ENCODE measurements at places on chromosomes 4 and X. TPM values are rescaled to one million over a fixed set of nuclear protein-coding genes. Genes with fewer than 3 reads are reported as not detected.

Gene PGAM4
- not detected for total RNA-seq

Gene CXorf49B
- total RNA-seq = not detected

Gene UBA1
- total RNA-seq = 112 TPM

Gene HSFX1
- 3.0 TPM for total RNA-seq

Gene CENPVL2
- total RNA-seq = 2.4 TPM

Gene L1CAM
- 107 TPM for total RNA-seq

DNA sequence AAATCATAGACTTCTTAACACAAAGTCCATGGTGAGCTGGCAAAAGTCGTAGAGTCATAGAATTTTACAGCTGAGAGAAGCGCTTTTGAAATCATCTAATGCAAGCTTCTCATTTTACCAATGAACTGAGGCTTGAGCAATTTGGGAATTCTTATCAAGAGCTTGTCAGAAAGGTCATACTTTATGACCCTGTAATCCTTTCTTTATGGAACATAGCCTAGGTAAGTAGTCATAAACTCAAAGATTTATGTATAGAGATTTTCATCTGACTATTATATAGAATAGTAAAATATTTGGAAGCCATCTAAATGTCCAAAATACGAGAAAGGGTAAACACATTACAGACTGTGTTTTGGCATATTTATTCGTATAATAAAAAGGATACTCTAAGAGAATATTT, 563.5 kb downstream of the PCDH7 start:
- no peak for DNase-seq

DNA sequence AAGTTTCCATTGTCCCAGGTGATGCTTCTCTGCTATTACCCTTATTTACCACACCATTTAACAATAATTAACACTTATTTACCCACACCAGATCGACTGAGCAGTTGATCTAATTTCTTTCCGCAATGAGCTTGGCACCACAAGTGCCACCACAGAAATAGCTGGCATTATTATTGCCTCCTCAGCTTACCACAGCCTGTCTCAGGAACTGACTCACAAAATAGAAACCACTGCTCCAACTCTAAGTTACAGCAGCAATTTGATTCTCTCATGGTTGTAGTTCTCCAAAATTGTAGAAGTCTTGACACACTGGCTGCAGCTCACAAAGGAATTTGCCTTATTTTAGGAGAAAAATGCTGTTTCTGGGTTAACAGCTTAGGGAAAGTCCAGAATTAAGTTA, 22.5 kb downstream of the ZNF721 start:
- no peak for DNase-seq

DNA sequence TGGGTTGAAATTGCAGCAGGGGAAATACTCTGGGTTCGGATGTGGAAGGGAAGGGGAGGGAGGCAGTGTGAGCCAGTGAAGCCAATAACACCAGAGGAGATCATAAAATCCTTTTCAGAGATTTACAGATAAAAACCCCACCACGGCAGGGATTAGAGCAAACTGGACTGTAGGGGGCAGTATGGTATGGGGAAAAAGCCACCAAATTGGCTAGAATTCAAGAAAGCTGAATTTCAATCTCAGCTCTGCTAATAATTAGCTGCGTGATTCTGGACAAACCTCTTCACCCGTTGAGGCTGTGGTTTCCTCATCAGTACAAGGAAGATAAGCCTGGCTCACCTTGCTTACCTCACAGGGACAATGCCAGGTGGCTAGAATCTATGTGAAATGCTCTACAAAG, 108.1 kb downstream of the ATG4A start:
- no peak for DNase-seq

DNA sequence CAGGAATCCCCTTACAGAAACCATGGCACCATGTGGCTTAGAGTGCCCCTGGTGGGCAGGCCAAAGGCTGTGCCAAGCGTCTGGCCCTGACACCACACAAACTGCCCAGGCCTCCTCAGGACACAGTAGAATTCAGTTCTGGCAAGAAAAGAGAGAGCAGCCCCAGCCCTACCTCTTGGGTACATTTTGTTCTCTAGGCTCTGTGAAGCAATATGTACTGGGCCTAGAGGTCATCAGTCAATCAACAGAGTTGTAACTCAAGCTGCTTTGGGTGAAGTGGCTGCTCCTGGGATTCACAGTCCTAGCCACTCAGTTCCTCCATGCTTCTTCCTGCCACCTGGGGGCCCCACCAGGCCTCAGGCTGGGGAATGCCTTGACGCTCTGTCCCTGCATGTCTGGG, 158.1 kb upstream of the MAMLD1 start:
- DNase-seq = no peak

- no peak for DNase-seq
Measured at GRCh38 chr4:6909970-6910339, 329 bp downstream of the TBC1D14 start.

DNA sequence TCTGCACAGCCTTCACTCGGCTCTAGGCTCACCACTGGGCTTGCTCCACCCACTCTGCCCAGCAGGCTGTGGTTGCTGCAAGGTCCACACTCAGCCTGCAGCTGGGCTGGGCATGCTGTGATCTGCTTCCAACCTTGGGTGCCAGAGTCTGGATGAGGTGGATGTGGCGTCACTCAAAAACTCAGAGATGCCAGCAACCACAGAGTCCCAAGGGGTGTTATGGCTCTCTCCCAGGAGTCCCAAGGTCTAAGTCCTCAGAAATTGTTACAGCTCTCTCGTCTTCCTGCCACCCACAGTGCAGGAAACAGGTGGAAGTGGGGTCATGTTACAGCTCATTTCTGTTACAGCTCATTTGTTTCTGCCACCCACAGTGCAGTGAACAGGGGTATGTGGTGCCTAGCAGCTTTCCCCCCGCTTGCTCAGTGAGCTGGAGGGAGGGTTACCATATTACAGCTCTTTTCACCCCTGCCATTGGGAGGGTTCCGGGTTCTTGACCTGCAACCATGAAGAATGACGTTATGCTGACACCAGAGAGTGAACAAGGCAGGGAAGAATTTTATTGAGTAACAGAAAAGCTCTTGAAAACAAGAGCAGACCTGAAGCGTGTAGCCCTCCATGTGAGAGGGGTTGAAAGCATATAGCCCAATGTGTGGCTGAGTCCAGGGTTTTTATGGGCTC, 893.9 kb downstream of the PCDH7 start:
- no peak for DNase-seq

- DNase-seq = no peak
Measured at GRCh38 chr4:6278801-6279197, 9.1 kb downstream of the WFS1 start.

DNA sequence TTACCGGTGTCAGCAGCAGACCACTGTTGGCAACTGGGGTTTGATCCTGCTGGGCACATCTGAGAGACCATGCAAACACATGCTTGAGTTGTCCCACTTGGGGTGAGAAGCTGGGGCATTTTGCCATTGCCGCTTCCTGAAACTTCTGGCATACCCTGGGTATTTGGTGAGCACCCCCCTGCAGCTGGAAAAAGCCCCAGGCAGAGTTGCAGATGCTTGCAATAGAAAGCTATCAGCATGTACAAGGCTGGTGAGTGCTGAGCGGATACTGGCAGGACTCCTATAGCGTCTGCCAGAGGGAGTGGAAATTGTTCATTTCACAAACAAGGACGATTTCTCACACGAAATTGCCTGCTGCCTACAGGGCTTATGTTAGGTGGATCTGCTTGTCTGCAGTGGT, 32.3 kb downstream of the SUPT20HL1 start:
- DNase-seq = no peak

GRCh38 chr4:110955748-110956147, 332.9 kb upstream of the PITX2 start:
- DNase-seq = no peak

DNA sequence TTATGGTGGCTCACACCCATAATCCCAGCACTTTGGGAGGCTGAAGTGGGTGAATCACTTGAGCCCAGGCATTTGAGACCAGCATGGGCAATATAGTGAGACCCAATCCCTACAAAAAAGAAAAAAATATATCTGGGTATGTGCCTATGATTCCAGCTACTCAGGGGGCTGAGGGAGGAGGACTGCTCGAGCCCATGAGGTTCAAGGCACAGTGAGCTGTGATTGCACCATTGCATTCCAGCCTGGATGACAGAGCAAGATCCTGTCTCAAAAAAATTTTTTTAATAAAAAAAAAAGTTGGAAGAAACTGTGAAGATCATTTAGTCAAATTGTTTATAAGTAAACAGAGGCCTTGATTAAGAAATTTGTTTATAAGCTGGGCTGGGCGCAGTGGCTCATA, 39.7 kb downstream of the KLHL8 start:
- no peak for DNase-seq

- DNase-seq = no peak
Measured at GRCh38 chr4:64340218-64341110, 68.8 kb downstream of the TECRL start.

DNA sequence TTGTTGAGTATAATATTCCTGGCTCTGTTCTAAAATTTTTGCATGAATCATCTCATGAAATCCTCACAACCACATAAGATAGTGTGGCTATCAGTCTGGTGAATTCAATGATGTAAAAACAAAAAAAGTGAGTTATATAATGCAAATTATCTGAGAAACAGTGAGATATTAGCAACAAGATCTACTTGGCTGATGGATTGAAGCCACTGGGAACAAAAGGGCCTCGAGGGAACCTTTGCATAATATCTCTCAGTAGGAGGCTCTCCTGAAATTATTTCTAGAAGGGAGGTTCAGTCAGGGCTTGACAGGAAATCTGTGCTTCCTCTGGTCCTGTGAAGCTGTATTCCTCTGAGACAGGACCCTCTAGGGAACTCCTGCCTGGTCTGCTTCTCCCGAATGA, 30.1 kb upstream of the NUP54 start:
- DNase-seq = no peak

DNA sequence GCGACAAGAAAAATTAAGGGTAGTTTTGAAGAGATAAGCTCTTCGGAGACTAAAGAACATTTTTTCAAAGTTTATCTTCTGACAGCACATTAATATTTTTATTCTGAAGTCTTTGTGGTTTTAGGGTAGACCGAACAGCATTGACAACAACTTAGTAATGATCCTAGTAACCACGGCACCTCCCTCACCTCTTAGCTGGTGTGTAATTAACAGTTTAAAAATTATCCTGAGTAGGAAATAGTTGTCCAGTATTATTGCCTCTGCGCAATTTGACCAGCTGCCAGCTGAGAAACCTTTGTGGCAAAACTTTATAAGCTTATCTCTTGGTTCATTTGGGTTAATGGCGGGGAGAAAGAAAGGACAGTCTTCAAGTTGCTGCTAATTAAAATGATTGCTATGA, 213.6 kb downstream of the CBLL2 start:
- no peak for DNase-seq

- no peak for DNase-seq
Measured at GRCh38 chr4:83905952-83906351, 370.0 kb downstream of the GPAT3 start.

DNA sequence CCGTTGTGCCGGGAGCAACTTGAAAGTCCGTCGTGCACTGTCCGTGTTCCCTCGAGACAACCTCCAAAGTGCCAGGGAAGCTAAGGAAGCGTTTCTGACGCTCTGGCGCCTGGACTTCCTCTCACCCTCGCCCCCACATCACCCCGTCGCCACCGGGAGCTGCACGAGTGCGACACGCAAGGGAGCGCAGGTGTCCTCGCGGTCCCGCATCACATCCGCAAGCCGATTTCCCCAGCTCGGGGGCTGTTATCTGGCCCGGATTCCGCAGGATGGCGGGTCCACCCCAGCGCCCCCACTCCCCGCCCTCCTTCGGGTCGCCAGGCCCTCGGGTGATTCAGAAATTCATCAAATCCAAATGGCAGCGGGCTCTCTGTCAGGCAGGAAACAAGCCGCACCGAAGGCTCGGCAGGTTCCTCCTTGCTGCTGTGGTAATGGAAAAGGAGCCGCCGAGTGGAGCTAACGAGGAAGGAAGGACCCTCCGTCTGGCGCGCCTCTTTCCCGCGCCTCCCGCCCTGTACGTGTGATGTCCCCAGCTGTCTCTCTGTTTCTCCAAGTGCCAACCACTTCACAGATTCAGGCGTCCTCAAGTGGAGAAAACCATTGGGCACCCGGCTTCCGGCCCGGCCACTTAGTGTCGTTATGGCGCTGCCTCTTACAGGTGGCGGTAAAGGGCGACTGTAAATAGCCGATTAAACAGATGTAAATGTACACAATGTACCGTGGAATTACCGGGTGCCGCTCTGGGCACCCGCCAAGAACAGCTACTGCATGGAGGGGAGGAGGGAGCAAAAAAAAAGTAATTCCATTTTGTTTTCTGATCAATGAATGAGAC, 921 bp upstream of the SETD7 start:
- DNase-seq = peak; percentile 54

GRCh38 chrX:103817502-103817901, 14.6 kb downstream of the RAB9B start:
- peak; percentile 11 for DNase-seq

GRCh38 chrX:96721354-96721753, 36.7 kb downstream of the DIAPH2 start:
- DNase-seq = no peak

DNA sequence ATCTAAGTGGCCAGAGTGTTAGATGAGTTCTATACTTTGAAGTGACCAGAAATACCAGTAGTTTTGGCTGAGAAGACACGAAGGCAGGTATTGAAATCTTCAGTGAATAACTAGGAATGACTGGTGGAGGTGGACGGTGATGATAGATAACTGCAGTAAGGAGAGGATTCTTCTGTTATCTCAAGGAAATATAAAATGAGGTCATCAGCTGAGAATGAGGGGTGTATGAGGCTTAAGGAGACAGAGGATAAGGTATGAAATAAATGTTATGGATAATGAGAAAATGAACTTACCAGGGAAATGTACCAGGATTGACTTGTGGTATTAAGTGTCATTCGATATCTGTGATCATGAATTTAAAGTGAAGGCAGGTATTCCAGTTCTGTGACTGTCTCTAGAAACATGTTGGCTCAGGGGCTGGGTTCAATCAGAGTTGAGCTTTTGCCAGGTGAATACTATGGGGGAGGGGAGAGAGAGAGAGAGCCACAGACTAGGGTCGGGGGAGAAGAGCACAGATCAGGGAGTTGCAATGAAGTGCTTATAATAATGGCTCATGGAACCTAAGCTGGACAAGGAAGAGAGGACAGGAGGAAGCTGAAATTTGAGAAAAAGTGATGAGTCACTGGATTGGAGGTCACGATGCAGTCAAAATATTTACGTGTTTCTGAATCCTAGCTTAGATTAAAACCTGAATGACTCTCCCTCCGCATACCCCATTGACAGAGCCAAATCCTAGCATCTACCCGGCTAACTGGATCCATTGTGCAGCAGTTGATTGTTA, 37.5 kb upstream of the BRS3 start:
- no peak for DNase-seq

- no peak for DNase-seq
Measured at GRCh38 chr4:86965019-86965976, 30.5 kb downstream of the AFF1 start.

DNA sequence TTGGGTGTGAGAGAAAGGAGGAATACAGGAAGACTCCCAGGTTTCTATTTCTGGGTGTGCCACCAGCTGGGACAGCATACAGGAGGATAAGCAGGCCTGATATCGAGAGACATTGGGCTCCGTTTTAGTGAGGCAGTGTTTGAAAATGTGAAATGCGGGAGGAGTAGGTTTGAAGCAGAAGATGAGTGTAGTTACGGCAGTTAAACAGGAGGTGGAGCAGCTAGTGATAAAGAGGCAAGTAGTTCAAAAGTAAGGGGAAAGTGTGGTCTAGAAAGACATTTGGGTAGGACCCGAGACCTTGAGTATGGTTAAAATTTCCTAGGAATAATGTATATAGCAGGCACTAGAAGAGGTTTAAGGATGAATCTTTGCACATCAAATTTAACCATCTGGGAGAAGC, 42.4 kb downstream of the DCUN1D4 start:
- DNase-seq = peak; percentile 6

All from cerebellum (tissue), 4 donors.